ENCODE measurements at places on chromosomes 7 and 10.
A peak's percentile ranks its signal among the peaks of the same experiment; 100 is the strongest.

DNA sequence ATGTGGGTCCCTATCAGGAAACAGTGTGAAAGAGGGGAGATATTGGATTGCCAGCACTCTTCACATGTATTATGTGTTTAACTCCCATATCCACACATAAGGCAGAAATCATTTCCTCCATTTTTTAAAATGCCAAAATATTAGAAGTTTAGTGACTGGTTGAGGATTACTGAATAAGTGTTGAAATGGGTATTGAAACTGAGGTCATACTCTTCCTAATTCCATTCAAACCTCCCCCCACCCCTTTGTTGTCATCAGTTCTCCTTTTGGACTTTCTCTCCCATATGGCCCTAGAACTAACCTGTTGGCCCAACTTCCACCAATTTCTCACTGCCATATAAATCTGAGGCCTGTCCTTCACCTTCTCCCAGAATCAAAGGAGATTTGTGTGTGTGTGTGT lies 81.6 kb downstream of the EVX1 start:
- DNase-seq = no peak

- no peak for DNase-seq
Measured at GRCh38 chr7:153190452-153190851, 430.9 kb downstream of the ACTR3B start.

- peak; percentile 75 for DNase-seq
Measured at GRCh38 chr10:122507616-122508015, 46.3 kb downstream of the HTRA1 start.

GRCh38 chr10:130215151-130215930 lies 79.2 kb downstream of the GLRX3 start:
- DNase-seq = no peak

- no peak for DNase-seq
Measured at GRCh38 chr7:87060288-87060537, 759 bp upstream of the ELAPOR2 start.

DNA sequence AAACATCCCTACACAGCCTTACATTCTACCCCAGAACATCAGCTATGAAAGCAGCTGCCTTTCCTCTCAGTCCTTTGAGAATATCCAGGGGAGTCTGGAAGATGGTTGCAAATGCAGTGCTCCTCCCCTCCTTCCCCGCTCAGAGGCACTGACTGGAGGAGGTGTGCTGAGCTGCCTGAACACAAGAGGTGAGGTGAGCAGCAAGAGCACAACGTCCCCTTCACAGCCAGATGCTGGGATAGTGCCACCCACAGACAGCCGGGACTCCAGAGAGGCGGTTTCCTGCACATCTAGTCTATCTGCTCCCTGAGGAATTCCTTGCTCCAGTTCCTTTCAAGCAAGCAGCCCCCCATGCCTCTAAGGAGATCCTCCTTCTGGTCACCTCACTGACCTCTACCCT lies 74.2 kb downstream of the EZH2 start:
- no peak for DNase-seq

- DNase-seq = peak; percentile 84
Measured at GRCh38 chr10:24908793-24909423, 43.5 kb downstream of the PRTFDC1 start.

- peak; percentile 87 for DNase-seq
Measured at GRCh38 chr10:103676058-103676785, 179.2 kb downstream of the SH3PXD2A start.
